ENCODE measurements at places on chromosomes 7 and 10. TPM values are rescaled to one million over a fixed set of nuclear protein-coding genes. Genes with fewer than 3 reads are reported as not detected.

KCNH2 gene
- total RNA-seq: under 0.01 TPM

LRIT1 gene
- total RNA-seq: not detected

POU6F2 gene
- total RNA-seq: not detected

ADCY1 gene
- total RNA-seq: 0.68 TPM

IFRD1 gene
- 179 TPM for total RNA-seq
